ENCODE measurements at places on chromosomes 16 and 17. TPM values are rescaled to one million over a fixed set of nuclear protein-coding genes. Genes with fewer than 3 reads are reported as not detected.

ZNF385C gene
- polyA plus RNA-seq: 0.03 TPM

ERN2 gene
- polyA plus RNA-seq: not detected

HS3ST3A1 gene
- polyA plus RNA-seq: 0.42 TPM

HS3ST3B1 gene
- polyA plus RNA-seq: 3.9 TPM

- no peak for DNase-seq
- H3K27ac ChIP-seq: no peak overlapping the region
- H3K4me3 ChIP-seq: no peak overlapping the region
- H3K36me3 ChIP-seq: no peaks in the 10 kb centered on the region
- no peaks in the 10 kb centered on the region for H3K4me1 ChIP-seq
Measured at GRCh38 chr17:69461951-69462369, 47.5 kb downstream of the MAP2K6 start.

DNA sequence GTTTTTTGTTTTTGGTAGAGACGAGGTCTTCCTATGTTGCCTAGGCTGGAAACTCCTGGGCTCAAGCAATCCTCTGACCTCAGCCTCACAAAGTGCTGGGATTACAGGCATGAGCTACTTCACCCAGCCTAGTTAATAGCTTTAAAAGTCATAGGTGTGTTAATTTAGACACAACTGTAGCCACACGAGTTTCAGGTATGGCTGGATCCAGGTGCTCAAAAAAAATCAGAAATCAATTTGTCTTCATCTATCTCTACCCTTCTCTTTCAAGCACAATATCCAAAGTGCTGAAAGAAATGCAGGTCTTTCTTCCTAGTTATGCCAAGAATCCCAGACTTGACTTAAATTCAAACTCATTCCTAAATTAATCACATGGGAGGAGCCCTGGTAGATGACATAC lies 23.9 kb upstream of the C16orf87 start:
- peaks cover 4% of the 10 kb centered on the region for H3K4me1 ChIP-seq
- no peaks in the 10 kb centered on the region for H3K27me3 ChIP-seq
- H3K27ac ChIP-seq: no peak overlapping the region
- no peaks in the 10 kb centered on the region for H3K36me3 ChIP-seq
- no peak overlapping the region for H3K4me3 ChIP-seq

DNA sequence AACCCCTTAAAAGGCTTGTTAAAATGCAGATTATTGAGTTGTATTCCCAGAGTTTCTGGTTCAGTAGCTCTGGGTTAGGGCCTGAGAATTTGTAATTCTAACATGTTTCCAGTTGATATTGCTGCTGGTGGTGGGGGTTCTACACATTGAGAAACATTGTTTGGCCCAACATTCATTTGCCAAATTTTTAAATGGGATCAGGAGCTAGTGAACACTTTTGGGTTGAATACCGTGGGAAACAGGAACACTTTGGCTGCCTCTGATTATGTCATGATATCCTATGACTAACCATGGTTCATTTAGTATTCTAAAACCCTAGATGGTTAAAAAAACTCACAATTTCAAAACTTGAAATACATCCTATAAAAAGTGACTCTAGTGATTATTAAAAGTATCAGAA lies 89.3 kb downstream of the RPGRIP1L start:
- no peak overlapping the region for H3K27ac ChIP-seq
- H3K4me3 ChIP-seq: no peak overlapping the region
- no peaks in the 10 kb centered on the region for H3K27me3 ChIP-seq

- H3K27me3 ChIP-seq: no peaks in the 10 kb centered on the region
- peaks cover 3% of the 10 kb centered on the region for H3K4me1 ChIP-seq
- H3K4me3 ChIP-seq: peak overlapping the region; percentile 75
- H3K36me3 ChIP-seq: peaks cover 8% of the 10 kb centered on the region
Measured at GRCh38 chr16:46620266-46621005, 743 bp downstream of the SHCBP1 start.

GRCh38 chr16:27549464-27549745 lies 308 bp downstream of the GTF3C1 start:
- no peaks in the 10 kb centered on the region for H3K27me3 ChIP-seq
- H3K4me3 ChIP-seq: peak overlapping the region; percentile 100
- H3K27ac ChIP-seq: peak overlapping the region; percentile 91
- peaks cover 7% of the 10 kb centered on the region for H3K36me3 ChIP-seq
- peaks cover 33% of the 10 kb centered on the region for H3K4me1 ChIP-seq
- no peak for DNase-seq

DNA sequence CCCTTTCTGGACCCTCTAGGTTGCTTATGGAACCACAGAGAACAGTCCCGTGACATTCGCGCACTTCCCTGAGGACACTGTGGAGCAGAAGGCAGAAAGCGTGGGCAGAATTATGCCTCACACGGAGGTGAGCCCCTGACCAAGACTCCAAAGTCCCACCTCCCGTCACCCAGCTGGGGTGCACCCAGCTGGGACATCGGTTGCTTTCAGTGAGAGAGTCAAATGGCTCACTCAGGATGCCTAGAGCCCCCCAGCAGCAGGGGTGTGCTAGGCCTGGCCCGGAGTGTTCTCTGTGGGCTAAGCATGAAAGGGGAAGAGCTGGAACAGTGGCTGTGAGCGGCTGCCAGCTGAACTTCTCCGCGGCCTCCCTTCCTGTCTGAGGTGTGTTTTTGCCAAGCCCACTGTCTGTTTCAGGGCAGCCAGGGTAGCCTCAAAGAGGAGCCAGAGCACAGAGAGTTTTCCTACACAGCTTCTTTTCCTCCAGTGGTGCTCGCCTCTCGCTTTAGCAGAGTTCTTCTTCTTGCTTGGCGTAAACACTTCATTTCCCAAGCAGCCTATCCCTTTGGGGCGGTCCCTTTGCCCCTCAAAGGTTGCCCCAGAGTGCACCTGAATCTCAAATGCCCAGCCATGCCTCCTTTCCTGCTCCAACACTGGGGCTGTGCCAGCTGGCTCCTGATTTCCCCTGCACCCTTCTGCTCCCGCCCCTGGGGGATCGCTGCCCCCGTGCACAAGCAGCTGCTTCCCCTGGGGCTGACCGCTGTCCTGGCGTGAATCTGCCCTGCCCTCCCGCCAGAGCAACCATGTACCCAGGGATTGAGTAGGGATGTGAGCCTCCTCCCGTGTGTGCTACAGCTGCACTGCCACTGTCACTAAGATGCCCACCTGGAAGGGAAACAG lies 2.6 kb upstream of the CHAD start:
- H3K4me3 ChIP-seq: no peak overlapping the region
- no peak overlapping the region for H3K27ac ChIP-seq
- peaks cover 2% of the 10 kb centered on the region for H3K36me3 ChIP-seq
- peaks cover 9% of the 10 kb centered on the region for H3K4me1 ChIP-seq
- DNase-seq: no peak

DNA sequence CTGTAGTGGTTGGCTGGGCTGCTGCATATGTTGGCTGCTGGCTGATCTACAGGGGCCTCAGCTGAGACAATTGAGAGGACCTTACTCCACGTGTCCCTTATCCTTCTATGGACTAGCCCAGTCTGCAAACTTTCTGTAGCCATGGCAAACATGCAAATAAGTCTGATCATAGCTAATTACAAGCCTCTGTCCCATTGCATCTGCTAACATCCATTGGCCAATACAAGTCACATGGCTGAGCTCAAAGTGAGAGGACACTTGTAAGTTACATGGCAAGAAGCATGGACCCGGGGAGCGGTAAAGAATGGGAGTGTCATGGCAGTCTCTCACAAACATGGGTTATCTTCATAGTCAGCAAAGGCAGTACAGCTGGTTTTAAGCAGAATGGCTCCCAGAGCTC lies 11.6 kb upstream of the IL4R start:
- H3K4me1 ChIP-seq: no peaks in the 10 kb centered on the region
- H3K4me3 ChIP-seq: no peak overlapping the region
- no peaks in the 10 kb centered on the region for H3K36me3 ChIP-seq

- H3K4me1 ChIP-seq: no peaks in the 10 kb centered on the region
- no peaks in the 10 kb centered on the region for H3K27me3 ChIP-seq
- no peak overlapping the region for H3K4me3 ChIP-seq
- no peak for DNase-seq
Measured at GRCh38 chr16:78288888-78289287, 189.4 kb downstream of the WWOX start.

GRCh38 chr16:68782198-68783174 lies 45.4 kb downstream of the CDH1 start:
- no peak for DNase-seq
- no peak overlapping the region for H3K27ac ChIP-seq
- peaks cover 19% of the 10 kb centered on the region for H3K36me3 ChIP-seq
- H3K4me3 ChIP-seq: no peak overlapping the region

DNA sequence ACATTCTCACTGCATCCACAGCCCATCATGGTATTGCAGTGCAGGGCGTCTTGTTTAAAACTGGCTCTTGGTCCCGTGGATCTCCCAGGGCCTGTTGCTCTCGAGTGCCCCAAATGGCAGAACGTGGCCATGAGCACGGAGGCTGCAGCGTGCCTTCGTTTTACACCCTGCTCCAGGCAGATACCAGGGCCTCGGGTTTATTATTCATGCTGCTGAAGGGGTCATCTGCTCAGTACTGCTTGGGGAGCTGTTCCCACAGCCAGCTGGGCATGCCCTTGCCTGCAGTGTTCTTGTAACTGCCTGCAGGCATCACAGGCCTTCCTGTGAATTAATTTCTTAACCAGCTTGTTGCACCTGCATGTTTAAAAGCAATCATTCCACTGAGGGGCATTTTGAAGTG lies 129.7 kb upstream of the CHMP6 start:
- DNase-seq: peak; percentile 96
- peaks cover 17% of the 10 kb centered on the region for H3K36me3 ChIP-seq
- H3K4me1 ChIP-seq: peaks cover 44% of the 10 kb centered on the region

DNA sequence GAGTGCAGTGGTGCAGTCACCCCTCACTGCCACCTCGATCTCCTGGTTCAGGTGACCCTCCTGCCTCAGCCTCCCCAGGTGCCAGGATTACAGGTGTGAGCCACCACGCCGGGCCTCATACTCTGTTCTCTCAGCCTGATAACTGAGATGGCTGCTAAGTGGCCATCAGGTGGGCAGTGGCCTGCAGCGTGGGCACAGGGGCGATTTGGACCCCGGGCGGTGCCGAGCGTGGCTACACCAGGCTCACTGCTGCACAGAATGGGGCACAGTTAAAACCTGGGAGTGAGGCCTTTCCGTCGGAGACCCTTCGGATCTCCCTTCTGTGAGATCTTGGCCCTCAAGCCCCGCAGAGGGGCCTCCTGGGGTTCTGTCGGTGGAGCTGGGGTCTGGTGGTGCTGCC lies 11.5 kb downstream of the CACNA1H start:
- H3K27ac ChIP-seq: no peak overlapping the region
- H3K4me1 ChIP-seq: no peaks in the 10 kb centered on the region
- no peaks in the 10 kb centered on the region for H3K36me3 ChIP-seq
- no peak for DNase-seq
- H3K4me3 ChIP-seq: no peak overlapping the region

GRCh38 chr17:65115839-65116238 lies 21.3 kb upstream of the RGS9 start:
- H3K27me3 ChIP-seq: no peaks in the 10 kb centered on the region
- no peak for DNase-seq
- no peaks in the 10 kb centered on the region for H3K4me1 ChIP-seq

Data from keratinocyte (primary cell).